ENCODE measurements at places on chromosomes 11 and 22.

GRCh38 chr22:19730655-19731360, 7.5 kb downstream of the GP1BB start:
- peak; percentile 83 for DNase-seq

- DNase-seq: no peak
These were observed 230.3 kb downstream of the CSNK2A3 start for GRCh38 chr11:11122749-11123148.

GRCh38 chr11:13415201-13415600, 47.8 kb downstream of the BTBD10 start:
- DNase-seq: no peak

GRCh38 chr11:17954395-17955252, 58.2 kb downstream of the SERGEF start:
- no peak for DNase-seq

- no peak for DNase-seq
These were observed 429.0 kb downstream of the MIAT start for GRCh38 chr22:27086080-27087044.

DNA sequence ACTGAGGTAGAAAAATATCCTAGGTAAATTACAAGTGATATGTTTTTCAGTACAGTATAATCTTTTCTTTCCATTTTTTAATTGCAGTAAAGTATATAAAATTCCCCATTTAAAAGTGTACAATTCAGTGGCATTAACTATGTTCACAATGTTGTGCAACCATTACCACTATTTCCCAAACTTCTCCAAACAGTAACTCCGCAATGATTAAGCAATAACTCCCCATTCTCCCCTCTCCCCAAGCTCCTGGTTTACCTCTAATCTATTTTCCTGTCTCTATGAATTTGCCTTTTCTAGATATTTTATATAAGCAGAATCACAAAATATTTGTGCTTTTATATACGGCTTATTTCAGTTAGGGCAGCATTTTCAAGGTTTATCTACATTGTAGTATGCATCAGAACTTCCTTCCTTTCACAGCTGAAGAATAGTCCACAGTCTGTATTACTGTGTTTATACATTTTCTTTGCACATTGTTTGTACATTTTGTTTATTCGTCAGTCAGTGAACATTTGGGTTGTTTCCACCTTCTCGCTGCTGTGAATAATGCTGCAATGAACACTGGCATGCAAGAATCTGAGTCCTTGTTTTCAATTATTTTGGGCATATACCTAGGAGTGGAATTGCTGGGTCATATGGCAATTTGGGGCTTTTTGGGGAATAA, 110.7 kb downstream of the RPL27A start:
- DNase-seq: no peak

- DNase-seq: no peak
These were observed 33.0 kb downstream of the FAR1 start for GRCh38 chr11:13701506-13701905.

- no peak for DNase-seq
These were observed 8.5 kb downstream of the ELFN2 start for GRCh38 chr22:37418627-37419369.

- DNase-seq: no peak
These were observed 17.8 kb upstream of the RAPSN start for GRCh38 chr11:47466701-47467250.

DNA sequence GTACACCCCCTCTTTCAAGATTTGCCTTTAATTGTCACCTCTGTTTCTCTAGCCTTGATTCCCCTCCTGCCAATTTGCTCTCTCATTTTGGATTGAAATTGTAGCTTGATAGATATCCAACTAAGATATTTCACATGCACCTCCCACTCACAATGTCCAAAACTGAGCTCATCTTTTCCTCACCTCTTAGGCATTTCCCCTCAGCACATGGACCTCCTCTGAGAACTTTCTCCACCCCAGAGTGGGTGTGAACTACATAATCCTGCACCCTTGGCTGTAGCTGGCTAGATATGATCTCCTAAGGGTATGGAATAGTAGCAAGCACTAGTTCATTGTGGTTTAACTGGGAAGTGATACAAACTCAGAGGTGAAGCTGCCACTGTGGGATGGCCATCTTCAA, 91.5 kb upstream of the SESN3 start:
- no peak for DNase-seq
